Breast epithelium (tissue), 4 donors: ENCODE measurements at places on chromosomes 2 and 18. TPM values are rescaled to one million over a fixed set of nuclear protein-coding genes. Genes with fewer than 3 reads are reported as not detected.

Gene UGT1A4
- total RNA-seq = not detected

DNA sequence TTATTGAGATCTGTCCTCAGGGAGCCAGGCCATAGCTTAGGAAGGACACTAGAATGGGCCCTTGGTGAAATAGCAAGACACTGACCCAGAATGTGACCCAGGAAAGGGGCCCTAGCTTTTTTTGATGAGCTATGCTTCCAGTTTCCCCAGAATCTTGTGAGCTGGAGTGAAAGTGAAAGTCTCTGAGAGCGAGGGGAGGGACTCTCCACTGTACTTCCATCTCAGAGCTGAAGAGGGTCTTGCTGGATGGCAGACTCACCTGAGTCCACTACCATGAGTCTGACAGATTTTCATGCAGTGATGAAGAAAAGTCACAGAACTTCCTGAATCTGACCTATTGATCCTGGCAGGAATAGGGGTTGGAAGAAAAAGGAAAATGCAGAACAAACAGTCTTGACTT lies 3.1 kb downstream of the ARHGAP25 start:
- no peak overlapping the region for H3K4me3 ChIP-seq
- no peaks in the 10 kb centered on the region for H3K4me1 ChIP-seq
- H3K36me3 ChIP-seq = no peaks in the 10 kb centered on the region
- no peak overlapping the region for H3K27ac ChIP-seq
- no peaks in the 10 kb centered on the region for H3K27me3 ChIP-seq

DNA sequence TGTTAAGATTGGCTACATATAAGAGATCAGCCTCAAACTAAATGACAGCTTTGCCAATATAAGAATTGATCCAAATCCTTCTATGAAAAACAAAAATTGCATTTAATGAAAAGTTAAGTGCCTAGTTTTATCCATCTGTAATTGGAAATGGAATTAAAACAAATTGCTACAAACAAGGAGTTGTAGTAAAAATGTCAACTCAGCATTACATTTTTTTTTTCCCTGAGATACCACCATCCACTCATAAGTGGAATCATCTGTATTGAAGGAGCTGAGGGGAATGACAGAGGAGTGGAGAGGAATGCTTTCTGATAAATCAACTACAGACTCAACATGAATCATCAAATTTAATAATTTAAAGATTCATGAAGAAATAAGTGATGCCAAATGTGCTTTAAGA lies 601.8 kb downstream of the TMEM182 start:
- no peaks in the 10 kb centered on the region for H3K27me3 ChIP-seq
- no peaks in the 10 kb centered on the region for H3K36me3 ChIP-seq
- H3K27ac ChIP-seq = no peak overlapping the region
- no peak overlapping the region for H3K4me3 ChIP-seq

GRCh38 chr2:9536504-9536903 lies 19.1 kb downstream of the ADAM17 start:
- H3K27ac ChIP-seq = no peak overlapping the region
- no peaks in the 10 kb centered on the region for H3K27me3 ChIP-seq
- no peak overlapping the region for H3K4me3 ChIP-seq
- no peaks in the 10 kb centered on the region for H3K36me3 ChIP-seq
- H3K4me1 ChIP-seq = no peaks in the 10 kb centered on the region

GRCh38 chr2:17328161-17328560 lies 190.1 kb downstream of the RAD51AP2 start:
- no peak overlapping the region for H3K4me3 ChIP-seq
- no peaks in the 10 kb centered on the region for H3K27me3 ChIP-seq
- no peaks in the 10 kb centered on the region for H3K36me3 ChIP-seq
- H3K27ac ChIP-seq = no peak overlapping the region

DNA sequence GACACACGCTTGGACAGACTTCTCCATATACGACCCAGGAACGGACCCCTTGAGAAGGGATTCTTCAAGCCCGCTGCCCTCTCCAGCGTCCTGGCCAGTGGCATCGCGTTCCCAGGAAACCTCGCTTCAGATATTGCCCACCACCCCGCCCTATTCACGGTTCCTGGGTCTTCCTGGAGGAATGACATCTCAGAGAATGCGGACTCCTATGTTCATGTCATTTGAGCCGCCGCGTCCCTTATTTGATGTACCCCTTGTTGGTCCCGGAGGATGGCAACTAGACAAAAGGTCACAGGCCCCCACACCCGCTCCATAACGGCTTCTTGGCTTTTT lies 588 bp upstream of the CCDC93 start:
- H3K4me3 ChIP-seq = peak overlapping the region; percentile 100
- no peaks in the 10 kb centered on the region for H3K4me1 ChIP-seq
- H3K27me3 ChIP-seq = no peaks in the 10 kb centered on the region
